ENCODE measurements at places on chromosomes 5 and 9. TPM values are rescaled to one million over a fixed set of nuclear protein-coding genes. Genes with fewer than 3 reads are reported as not detected.
A peak's percentile ranks its signal among the peaks of the same experiment; 100 is the strongest.

The HAVCR1 gene
- not detected for total RNA-seq

The GBGT1 gene
- total RNA-seq = 21.4 TPM

DNA sequence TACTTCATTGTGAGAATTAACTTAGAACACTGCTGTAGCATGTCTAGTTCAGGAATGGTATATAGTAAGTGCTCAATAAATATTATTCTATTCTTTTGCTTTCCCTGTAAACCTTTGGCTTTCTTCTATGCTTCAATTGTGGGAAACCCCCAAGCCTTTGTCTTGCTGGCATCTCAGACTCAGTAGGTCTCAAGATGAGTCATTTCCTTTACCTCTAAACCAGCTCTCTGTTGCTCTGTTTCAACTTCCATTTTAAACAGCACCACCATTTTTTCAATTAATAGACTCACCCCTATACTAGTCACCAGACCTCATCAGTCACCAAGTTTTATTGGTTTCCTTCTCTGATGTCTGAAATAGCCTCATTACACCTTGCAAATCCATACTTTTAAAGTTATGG is 43.5 kb downstream of the DMAC1 start:
- DNase-seq = no peak

DNA sequence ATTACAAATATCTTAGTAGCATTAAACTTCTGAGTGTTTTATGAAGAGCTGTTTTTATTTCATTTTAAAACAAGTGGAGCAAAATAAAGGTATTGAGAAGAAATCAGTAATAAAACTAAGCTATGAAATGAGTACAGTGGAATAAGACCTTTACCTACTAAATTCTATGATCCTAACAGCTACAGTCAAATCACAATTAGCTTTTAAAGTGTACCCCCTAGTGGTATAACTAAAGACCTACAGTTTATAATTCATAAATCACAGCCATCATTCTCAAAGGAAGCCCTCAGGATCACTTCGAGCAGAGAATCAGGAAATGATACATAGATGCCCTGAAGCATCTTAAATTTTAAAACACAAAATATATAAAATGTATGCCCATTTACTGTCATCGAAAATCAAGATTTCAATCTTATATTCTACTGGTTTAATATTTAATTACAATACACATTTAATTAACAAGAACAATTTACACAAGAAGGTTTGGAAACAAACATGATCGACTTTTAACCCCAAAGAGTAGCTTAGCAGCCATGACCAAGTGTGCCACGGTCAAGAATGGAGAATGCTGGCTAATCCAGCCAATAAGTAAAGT is 12.3 kb downstream of the CCNH start:
- DNase-seq = no peak

The DMAC1 gene
- total RNA-seq = 20.5 TPM

GRCh38 chr5:172881691-172882370 is 47.8 kb downstream of the ERGIC1 start:
- DNase-seq = no peak

DNA sequence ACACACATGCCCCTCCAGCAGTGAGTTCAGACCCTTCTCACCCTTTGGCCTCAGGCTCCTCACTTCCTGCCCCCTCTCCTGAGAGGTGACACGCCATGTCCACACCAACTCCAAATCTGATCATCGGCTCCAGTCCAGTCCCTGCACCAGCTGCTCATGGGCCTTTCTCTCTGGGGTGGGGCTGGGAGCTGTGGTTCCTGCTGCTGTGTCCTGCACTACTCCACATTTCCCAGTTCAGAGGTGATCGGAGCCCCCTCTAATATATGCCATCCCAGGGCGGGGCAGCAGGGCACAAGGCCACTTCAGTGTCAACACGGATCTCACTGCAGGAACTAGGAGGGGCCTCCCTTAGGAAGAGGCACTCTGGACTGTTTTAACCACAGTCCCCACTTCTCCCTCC is 91.5 kb downstream of the ADAMTS2 start:
- DNase-seq = no peak

GRCh38 chr5:68682400-68683160 is 411.2 kb upstream of the SLC30A5 start:
- peak; percentile 53 for DNase-seq

The PCDHB15 gene
- 6.2 TPM for total RNA-seq

DNA sequence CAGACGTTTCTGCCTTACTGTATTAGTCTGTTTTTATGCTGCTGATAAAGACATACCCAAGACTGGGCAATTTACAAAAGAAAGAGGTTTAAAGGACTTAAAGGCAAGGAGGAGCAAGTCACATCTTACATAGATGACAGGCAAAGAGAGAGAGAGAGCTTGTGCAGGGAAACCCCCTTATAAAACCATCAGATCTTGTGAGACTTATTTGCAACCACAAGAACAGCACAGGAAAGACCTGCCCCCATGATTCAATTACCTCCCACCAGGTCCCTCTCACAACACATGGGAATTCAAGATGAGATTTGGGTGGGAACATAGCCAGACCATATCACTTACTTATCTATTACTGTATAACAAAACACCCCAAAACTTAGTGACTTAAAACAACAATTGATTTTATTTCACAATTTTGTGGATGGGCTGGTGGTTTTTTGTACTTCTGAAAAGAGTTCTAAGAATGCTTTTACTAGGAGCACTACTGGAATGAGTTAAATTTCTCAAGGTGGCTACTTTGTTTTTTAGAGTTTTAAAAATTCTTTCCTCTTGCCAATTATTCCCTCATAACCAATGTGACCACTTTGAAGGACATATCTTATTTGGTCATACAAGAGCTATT is 10.3 kb downstream of the RUSC2 start:
- DNase-seq = no peak

- DNase-seq = peak; percentile 44
Observed at GRCh38 chr9:129567842-129568559, 52.9 kb downstream of the C9orf50 start.

The SLC46A2 gene
- total RNA-seq = not detected

- peak; percentile 55 for DNase-seq
Observed at GRCh38 chr5:119318256-119318894, 37.4 kb upstream of the TNFAIP8 start.

- no peak for DNase-seq
Observed at GRCh38 chr9:89461265-89461664, 36.6 kb downstream of the SEMA4D start.

- no peak for DNase-seq
Observed at GRCh38 chr5:626850-627249, 14.7 kb downstream of the CEP72 start.

GRCh38 chr9:136502940-136503550 is 20.2 kb upstream of the SEC16A start:
- DNase-seq = no peak

DNA sequence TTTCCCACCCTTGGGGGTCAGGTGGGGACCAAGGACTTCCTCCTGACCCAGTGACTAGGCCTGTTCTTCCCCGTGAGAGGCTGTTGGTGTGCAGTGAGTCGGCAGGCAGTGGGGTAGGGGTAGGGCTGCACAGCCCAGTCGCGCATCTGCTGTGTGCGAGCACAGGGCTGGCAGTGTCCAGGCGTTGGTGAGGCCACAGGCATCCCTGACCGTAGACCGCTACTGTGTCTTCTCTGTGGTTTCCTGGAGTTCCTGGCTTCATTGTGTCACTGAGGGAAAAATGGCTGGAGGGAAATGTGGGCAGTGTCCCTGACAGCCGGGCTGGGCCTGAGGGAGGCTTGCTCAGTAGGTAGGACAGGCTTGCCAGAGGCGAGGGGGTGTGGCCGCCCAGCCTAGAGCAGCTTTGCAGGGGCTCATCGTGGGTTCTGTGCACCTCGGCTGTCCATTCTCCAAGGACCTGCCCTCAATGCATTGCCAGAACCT is 95.4 kb downstream of the CACNA1B start:
- no peak for DNase-seq

- DNase-seq = peak; percentile 23
Observed at GRCh38 chr5:131252824-131253171, 11.1 kb upstream of the CDC42SE2 start.

The ITGA2 gene
- 6.0 TPM for total RNA-seq

GRCh38 chr5:123701511-123702200 is 189.7 kb downstream of the CSNK1G3 start:
- no peak for DNase-seq

GRCh38 chr5:176405656-176406435 is 10.5 kb downstream of the CLTB start:
- DNase-seq = no peak

DNA sequence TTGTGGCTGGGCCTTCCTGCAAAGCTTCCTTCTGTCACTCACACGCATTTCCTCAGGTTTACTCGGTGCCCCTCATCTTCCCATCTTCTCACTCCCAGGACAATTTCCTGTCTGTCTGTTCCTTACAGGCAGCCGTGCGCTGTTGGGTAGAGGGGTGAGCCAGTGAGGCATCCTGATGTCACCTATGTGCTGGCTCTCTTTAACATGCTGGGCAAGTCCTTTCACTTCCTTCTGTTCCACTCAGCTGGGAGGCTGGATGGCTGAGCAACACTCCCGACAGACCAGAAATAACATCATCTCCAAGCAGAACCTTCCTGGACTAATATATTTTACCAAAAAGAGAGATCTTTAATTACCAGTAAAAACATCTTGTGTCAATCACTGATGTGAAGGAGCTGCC is 103.0 kb downstream of the HSD17B3 start:
- DNase-seq = no peak

The LCN9 gene
- total RNA-seq = not detected

- DNase-seq = no peak
Observed at GRCh38 chr5:165714598-165714997, 2209.2 kb downstream of the MAT2B start.

DNA sequence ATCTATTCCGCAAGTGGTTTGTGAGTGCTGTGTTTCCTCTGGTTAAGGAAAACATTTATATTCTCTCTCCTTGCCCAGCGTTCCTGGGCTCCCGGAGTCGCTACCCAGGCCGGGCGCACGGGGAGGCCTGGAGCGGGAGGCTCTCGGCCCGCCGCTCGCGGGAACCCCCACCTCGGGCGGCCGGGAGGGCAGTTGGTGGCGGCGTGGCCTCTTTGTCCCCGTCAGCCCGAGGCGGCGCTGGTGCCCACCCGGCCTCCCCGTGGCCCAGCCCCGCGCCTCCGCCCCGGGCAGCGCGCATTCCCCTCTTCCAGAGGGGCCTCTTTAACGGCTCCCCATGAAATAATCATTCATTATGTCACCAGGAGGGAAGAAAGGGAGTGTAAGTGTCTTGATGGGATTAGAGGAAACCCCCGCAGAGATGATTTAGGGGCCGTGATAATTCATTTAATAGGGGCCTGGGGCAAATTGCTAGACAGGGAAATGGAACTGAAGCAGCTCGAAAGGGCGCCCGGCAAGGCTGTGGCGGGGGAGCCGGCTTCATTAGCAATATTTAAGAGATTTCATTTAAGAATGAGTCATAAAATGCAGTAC is 181.9 kb upstream of the TBCA start:
- DNase-seq = no peak

The RNF183 gene
- total RNA-seq = not detected

GRCh38 chr9:96232539-96233241 is 69.3 kb downstream of the HSD17B3 start:
- DNase-seq = peak; percentile 47

GRCh38 chr9:91844701-91845291 is 105.2 kb downstream of the ROR2 start:
- DNase-seq = no peak

The DOCK8 gene
- total RNA-seq = 13.9 TPM
